ENCODE measurements at places on chromosomes 2 and 18.

DNA sequence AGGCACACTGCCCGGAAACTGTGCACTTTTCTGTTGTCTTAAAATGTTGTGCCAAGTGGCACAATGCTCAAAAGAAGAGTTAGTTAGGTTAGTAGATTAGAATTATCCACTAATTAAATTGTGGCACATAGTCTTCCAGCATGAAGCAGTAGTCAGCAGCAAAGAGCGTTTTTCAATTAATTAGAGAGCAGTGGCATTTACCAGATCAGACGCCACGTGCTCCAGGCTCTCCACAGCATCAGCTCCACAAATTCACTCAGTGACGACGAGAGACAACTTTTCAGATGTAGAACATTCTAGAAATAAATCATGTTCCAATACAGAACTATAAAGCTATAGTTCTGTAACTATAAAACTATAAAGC, 16.4 kb upstream of the RTTN start:
- no peak for DNase-seq

GRCh38 chr2:223712642-223713041, 110.5 kb upstream of the SCG2 start:
- DNase-seq, result no peak

GRCh38 chr2:51145761-51146160, 113.8 kb upstream of the NRXN1 start:
- DNase-seq, result no peak

- no peak for DNase-seq
Measured at GRCh38 chr2:230692760-230693159, 19.9 kb upstream of the CAB39 start.

DNA sequence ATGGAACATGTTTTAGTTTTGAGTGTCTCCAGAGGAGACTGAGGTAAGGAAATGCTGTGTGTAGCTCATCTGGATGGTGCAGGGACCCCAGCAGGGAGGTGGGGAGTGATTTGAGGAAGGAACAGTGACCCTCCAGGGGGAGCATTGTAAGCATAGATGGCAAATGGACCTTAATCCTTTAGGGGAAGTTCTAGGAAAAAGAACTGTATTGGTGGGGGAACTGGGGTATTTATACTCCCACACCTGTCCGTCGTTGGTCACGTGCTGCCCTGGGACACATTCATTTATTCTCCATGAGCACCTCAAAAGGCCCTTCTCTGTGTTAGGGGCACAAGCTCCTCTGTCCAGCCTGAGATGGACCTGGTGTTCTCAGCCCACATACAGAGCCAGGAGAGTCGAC, 233.9 kb upstream of the HDAC4 start:
- DNase-seq, result no peak

DNA sequence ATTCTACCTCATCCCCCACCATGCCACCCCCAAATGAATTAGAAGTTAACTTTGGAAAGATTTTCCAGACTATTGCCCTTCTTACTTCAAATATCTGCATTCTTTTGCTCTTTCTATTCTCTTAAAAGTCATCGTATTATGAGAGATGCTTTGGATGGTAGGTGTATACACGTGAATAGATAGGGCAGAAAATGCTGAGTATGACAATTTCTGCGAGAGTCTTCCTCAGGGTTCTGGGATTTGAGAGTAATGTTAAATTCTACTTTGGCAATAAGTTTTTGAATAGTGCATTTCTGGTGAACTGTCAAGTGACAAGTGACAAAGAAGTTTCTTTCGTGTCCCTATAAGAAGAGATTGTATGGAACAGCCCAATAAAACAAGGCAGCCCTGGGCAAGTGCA, 137.6 kb upstream of the DSEL start:
- DNase-seq, result no peak

DNA sequence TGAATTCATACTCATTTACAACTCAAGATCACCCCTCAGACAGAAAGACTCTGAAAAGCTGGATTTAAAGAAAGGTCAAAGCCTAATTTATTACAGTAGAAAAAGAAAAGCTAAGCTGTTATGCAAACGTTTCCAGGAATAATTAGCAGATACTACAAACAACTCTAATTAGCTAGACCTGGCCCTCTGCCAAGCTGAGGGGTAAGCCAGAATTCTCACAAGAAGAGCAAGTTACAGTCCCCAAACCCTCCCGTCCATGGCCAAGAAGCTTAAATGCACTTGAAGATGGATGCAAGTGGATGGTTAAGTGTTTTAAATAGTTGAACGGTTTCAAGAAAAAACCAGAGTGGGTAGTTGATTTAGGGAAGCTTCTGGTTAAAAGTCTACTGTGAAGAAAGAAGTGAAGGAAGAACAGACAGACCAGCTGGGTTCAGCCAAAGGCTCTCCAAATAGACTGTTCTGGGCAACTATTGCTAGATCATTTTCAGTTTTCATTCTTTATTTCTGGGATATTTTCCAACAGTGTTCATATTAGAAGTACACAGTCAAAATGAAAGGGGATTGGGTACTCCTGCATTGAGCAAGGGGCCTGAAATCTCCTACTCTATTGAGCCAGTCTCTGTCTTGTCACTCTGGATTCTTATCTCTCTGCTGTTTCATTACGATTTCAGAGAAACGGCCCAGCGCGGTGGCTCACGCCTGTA, 4.8 kb downstream of the LMAN2L start:
- DNase-seq, result no peak

GRCh38 chr2:178478130-178478438, 316 bp downstream of the FKBP7 start:
- no peak for DNase-seq

DNA sequence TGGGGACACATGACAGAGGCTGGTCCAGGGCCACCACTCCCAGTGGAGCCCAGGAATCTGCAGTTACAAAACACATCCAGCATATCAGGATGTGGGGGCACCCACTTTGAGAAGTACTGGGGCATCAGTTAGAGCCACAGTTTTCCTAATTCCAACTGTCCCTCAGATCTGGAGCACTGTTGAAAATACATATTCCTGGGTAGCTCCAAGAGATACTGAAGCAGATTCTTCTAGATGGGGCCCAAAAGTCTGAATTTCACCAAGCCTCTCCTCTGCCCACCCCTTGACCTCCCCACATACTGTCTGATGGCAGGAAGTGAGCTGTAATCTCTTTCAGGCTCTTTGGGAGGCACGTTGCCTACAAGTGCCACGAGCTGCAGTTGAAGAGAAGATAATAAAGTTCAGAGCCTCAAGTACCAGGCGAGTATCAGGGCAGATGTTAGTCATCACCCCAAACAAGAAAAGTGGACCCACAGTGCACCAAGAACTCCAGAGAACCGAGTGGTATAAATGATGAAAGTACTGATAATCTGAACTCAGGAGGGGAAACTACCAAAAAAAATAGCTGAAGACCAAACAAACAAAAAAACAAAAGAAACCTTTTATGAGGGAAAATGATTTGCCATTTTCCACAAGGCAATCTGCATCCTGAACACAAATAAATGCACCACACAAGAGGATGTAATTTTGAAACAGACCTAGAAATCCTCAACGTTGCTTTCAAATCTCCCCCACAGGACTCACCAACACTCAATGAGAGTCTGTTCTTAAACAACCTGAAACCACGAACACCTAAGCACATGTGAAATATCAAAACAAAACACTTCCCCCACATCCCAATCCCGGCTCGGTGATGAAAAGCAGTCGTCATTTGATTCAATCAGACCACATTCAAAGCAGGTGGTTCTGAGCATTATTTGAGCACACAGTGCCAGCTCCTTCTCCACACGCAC, 98.7 kb downstream of the TCF4 start:
- DNase-seq, result no peak

DNA sequence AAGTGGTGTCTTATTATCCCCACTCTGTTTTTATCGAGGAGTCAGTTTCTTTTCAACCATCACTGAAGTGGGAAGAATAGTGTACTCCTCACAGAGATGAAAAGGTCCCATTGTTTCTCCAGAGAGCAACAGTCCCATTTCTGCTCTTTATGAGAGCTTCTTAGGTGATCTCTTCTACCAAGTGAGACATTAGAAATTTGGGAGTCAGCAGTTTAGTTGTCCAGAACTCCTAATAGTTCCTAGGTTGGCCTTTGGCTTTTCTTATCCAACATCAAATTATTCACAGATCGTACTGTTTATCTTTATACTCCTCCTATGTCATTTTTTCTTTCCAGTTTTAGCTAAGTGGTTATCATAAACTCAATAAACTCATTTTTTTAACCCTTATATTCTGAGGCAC, 213.1 kb downstream of the BABAM2 start:
- DNase-seq, result no peak

DNA sequence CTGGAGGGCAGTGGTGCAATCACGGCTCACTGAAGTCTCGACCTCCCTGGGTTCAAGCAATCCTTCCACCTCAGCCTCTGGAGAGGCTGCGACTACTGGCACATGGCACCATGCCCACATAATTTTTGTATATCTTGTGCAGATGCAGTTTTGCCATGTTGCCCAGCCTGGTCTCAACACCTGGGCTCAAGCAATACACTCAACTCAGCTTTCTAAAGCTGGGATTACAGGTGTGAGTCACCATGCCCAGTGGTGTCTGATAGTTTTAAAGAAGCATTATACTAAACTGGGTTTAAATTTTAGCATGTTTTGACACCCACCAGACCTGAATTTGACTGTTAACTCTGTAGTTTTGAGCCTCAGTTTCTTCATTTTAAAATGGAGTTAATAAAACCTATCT, 109.4 kb upstream of the SLC38A11 start:
- DNase-seq, result no peak

DNA sequence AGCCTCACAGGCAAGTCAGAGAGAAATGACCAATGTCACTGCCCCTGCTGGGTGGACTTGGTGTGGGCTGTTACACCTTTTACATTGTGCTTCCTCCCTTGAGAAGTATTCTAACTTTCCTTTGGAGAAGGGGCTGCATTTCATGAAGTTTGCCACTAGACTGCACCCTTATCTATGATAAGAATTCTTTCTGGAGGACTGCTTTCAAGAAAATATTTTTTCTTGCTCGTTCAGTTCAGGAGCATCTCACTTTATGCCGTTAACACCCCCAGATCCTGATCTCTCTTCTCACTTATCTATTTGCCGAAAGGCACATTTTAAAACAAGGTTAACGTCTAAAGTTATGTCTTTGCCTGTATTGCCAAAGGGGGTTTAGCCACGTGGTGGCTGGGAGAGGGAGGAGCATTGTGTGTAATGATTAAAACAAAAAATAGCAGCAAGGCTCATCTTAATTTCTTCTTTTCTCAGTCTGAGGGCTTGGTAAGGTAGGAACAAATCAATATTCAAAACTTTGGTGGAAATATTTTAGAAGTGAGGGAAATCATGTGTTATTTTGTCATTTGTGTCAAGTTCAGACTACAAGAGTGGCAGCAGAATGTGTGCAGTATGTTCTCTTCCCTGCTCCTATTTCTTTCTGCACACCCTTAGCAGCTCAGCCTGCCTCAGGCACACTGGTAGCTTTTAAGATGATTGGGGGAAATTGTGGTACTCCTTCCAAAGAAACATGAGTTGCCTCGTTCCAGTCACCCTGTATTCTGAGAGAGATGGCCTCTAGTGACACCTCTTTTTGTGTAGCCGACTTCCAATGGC, 1.6 kb upstream of the IGFBP5 start:
- DNase-seq, result no peak

DNA sequence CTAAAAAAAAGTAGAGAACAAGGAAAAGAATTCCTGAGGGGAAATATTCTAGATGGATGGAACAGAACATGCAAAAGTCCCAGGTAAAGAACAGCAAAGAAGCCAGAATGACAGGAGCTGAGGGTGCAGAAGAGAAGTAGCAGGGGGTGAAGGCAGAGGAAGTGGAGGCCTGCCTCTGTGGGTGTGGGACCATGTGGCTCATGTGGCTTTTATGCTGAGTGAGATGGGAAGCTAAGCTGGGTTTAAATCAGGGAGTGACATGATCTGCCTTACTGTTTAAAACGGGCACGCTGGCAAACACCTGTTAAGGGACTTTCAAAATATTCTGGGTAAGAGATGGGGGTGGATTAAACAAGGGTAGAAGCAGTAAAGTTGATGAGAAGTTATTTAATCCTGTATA, 40.0 kb downstream of the GKN2 start:
- DNase-seq, result no peak

- no peak for DNase-seq
Measured at GRCh38 chr2:179532863-179533278, 268.2 kb upstream of the SESTD1 start.

DNA sequence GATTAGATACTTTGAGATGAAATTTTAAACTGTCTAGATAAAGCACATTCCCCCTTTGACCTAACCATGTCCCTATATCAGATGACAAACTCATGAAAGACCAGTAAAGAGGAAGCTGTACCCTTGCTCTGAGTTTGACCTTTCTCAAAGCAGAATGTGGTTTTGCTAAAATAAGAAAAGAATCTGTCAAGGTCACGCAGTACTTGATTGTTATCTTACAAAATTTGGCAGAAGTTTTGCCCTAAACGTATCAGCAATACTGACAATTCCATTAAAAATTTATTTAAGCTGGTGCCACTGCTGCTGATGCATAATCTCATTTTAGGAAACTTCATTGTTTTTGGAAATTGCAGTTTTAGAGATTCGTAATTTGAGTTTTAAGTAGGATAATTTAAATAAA, 31.2 kb upstream of the GALM start:
- DNase-seq, result no peak

GRCh38 chr2:27431395-27431794, 3.0 kb downstream of the NRBP1 start:
- no peak for DNase-seq

GRCh38 chr2:145235312-145235711, 715.4 kb upstream of the ZEB2 start:
- DNase-seq, result no peak

- no peak for DNase-seq
Measured at GRCh38 chr2:130760754-130761751, 5.7 kb downstream of the AMER3 start.

- DNase-seq, result no peak
Measured at GRCh38 chr18:31401156-31402025, 24.8 kb downstream of the DSG4 start.

DNA sequence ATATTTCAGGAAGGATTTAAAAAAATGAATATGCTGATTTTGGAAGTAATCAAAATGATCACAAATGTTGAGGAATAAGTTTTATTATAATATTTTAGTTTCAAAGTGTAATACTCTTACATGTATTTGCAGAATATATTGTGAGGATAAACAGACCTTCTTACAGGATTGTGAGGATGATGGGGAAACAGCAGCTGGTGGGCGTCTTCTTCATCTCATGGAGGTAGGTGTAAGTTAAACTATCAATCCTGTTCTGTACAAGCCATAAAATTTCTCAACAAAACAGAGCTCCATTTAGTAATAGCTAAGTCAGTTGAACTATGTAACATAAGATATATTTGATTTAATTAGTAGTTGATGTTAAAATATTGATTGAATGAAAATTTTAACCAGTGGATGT, 12.5 kb upstream of the HRH4 start:
- no peak for DNase-seq

GRCh38 chr2:221370076-221370856, 201.8 kb downstream of the EPHA4 start:
- no peak for DNase-seq

DNA sequence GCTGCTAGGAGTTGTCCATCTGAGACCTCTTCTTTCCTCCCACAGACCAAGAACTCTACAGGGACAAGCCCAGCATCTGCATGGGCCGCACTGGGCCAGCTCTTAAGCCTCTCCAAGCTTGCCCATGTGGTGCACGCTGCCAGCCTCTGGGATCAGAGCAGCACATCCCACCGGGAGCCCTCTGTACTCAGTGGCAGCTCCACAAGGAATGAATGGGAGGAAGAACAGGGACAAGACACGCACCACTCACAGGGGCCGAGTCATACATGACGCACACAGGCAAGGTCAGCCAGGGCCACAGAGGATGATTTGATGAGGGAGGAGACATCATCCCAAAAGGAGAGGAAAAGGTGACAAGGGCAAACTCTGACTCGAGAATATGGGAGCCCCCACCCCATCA, 268.3 kb downstream of the KLHL29 start:
- no peak for DNase-seq
